ENCODE measurements at places on chromosomes 5 and 9. TPM values are rescaled to one million over a fixed set of nuclear protein-coding genes. Genes with fewer than 3 reads are reported as not detected.

Gene ELL2
- 16.7 TPM for polyA plus RNA-seq

Gene PCDHA3
- polyA plus RNA-seq, result 0.07 TPM

Gene EQTN
- not detected for polyA plus RNA-seq

Gene EPB41L4B
- 11.2 TPM for polyA plus RNA-seq

GRCh38 chr9:69030851-69031645, 4.5 kb upstream of the FXN start:
- DNase-seq, result no peak

DNA sequence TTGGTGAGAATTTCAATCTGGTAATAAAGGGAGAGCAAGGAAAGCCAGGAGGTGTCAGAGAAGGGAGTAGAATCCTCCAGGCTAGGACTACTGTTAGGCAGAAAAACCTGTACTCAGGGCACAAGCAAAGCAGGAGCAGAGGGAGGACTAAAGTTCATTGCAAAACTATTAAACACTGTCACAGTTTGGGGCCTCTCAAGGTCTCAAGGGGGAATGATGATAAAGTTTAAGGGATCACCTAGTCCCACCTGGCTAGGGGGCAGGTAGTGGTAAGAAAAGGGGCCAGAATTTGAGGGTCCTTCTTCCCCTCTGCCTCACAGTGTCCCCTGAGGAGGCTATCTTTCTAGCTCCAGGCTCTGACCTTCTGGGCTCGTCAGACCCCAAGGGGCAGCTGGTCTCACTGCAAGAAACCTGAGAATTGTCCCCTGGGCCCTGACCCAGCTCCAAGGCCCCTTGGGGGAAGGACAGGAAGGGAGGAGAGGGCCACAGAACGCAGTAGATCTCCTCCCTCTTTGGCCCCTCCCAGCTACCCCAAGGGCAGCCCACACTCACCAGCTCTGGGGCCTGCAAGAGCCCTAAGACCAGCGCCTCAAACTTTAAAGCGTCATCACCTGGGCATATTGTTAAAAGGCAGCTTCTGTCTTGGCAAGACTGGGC, 974 bp downstream of the CCDC69 start:
- peak; percentile 65 for DNase-seq

DNA sequence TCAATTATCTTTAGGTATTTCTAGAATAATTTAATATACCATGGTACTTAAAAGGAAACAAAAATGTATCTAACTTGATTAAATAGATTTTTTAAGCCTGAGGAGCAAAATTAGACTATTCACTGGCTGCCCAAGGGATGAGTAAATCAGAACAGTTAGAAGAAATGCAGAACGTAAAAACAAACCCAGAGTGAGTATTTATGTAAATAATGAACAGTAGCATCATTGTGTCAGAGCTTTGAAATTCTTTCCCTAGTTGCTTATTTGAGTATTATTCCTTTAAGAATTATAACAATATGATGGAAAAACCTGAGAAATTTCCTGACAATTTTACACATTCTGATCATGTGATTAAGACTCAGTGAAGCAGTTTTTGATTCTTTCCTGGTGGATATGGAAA, 200.9 kb downstream of the GDNF start:
- DNase-seq, result no peak

DNA sequence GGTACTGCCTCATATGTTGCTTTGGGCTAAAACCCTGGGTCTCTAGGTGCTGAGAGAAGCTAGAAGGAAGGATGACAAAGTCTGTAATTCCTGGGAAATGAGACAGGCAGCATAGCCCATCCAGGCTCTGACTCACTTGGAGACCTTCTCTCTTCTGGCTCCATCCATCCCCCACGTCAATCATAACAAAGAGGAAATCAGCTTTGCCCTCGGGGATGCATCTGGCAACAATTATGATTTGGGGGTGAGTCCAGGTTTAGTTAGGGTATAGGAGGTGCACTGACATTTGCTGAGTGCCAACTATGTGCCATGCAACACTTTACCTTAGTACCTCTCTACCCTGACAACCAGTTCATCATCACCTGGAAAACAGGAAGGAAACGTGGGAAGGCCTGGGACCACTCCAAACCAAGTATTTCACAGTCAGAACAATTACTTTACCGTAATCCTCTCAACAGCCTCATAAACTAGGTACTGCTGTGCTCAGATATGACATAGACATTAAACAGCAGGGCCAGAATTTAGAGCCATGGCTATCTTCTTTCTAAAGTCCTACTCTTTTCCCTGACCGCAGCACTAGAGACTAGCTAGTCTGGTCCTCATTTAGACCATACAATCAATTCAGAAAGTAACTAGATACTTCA, 39.1 kb upstream of the GZMA start:
- no peak for DNase-seq

- no peak for DNase-seq
Observed at GRCh38 chr9:123447934-123448646, 92.1 kb downstream of the CRB2 start.

DNA sequence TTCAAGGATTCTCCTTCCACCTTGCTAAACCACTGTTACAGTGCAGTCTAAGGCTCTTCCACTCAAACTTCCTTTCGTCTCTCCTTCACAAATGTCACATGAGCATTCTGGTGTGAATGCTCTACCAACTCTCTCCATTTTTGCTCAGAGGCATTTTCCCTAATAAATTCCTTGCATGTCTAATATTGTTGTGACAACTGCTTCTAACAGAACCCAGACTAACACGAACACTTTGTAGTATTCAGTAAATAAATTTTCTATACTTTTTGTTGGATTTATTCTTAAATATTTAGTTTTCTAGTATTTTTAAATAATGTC, 24.0 kb downstream of the RAPGEF6 start:
- DNase-seq, result no peak

GRCh38 chr5:137858954-137859353, 8.7 kb upstream of the MYOT start:
- no peak for DNase-seq

DNA sequence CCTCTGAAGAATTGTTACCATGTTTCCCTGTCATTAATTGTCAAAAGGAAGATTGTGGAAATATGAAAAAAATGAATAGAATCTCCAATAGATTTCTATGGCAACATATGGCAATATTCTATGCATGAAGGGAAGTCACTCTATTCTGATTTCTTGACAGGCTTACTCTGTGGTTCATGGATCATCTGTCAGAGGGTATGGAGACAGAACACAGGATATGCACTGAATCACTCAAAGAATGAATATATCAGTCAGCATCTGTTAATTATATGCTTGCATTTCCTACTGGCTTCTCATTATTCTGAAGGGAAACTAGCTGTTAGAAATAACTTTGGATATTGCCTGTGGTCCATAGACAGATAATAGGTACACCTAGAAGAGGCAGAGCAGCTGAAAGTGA, 918.9 kb downstream of the DTWD2 start:
- DNase-seq, result no peak

DNA sequence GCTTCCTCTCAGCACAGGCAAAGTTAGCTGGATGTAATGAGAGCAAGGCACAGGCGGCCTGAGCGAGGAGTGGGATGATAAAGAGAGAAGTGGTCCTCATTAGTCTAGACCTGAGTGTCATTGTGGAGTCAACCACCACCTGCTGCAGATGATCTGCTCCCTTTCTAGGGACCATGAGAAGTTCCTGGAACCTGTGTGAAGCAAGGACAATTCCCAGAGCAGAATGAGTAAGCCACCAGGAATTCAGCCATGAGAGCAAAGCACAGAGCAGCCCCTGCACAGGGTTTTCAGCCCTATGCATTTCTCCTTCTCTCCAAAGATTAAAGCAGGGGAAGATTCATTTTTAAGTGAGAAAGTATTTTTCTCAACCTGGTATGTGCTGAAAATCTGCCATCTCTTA, 146.8 kb upstream of the SPEF2 start:
- no peak for DNase-seq

- peak; percentile 27 for DNase-seq
Observed at GRCh38 chr9:124256517-124257069, 1.2 kb upstream of the NEK6 start.

DNA sequence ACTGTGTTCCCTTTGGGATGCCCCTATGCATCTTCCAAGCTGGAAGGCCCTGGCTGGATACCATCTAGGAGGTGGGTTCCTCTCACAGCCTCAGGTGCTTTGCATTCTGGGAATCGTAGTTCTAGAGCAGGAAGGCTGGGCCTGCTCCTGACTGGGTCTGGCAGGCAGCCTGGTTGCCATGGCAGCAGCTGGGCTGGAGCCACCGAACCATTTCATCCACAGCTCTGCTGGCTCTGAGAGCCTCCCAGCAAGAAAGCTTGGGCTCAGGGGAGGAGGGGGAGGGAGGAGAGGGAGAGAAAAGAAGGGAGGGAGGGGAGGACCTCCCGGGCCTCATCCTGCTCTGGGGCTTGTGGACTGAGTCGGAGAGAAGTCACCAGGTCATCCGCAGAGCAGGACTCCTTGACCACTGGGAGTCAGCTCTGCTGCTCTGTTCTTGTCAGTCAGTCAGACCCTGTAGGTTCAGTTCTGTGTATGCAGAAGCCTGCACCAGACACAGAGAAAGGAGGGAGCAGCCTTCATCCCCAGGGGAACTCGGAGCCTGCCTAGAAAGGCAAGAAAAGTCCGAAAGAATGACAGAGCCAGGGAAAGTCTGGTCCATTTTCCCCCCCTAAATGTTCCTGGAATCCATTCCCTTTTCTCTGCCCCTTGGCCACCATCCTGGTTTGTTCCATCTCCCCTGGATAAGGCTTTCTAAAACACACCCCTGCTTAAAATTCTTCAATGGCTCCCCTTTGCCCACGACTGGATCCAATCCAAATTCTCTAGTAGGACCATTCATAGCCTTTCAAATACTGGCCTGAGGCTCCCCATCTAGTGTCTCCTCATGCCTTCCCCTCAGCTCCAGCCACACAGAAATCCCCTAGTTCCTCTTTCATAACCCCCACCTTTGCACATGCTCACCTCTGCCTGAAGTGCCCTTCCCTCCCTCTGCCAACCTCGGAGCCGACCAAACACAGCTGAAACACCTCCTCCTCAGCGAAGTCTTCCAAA, 65.4 kb upstream of the ARAP3 start:
- peak; percentile 93 for DNase-seq
